ENCODE measurements at places on chromosomes 2 and 18. TPM values are rescaled to one million over a fixed set of nuclear protein-coding genes. Genes with fewer than 3 reads are reported as not detected.

Gene ASXL3
- 1.3 TPM for total RNA-seq

Gene PRKAG3
- not detected for total RNA-seq

Gene EFR3B
- 1.4 TPM for total RNA-seq

Gene ARHGAP25
- total RNA-seq: 0.30 TPM

Gene FABP1
- not detected for total RNA-seq

Gene MLPH
- total RNA-seq: 50.9 TPM

Gene NPC1
- total RNA-seq: 90.3 TPM

Gene CCDC74A
- total RNA-seq: 8.3 TPM

Gene STRADB
- total RNA-seq: 35.6 TPM

Gene RAD51AP2
- not detected for total RNA-seq

Gene KCNK3
- total RNA-seq: 0.46 TPM

Gene ELAC1
- total RNA-seq: 4.2 TPM

Gene DNAJB2
- total RNA-seq: 59.8 TPM

Gene CGREF1
- 10.4 TPM for total RNA-seq

Gene MTIF2
- total RNA-seq: 28.5 TPM

Gene MYO7B
- 0.59 TPM for total RNA-seq

Gene MEIS1
- total RNA-seq: 45.0 TPM

Gene HOXD11
- 7.8 TPM for total RNA-seq

Gene CACNB4
- total RNA-seq: 1.2 TPM

Gene ABCB11
- total RNA-seq: not detected

Gene ICOS
- total RNA-seq: not detected

Gene EMILIN1
- total RNA-seq: 394 TPM

Gene NMUR1
- total RNA-seq: not detected

Gene C2orf66
- total RNA-seq: 0.28 TPM

Gene REG1B
- total RNA-seq: not detected

Gene PAX8
- 0.65 TPM for total RNA-seq

Gene DUSP2
- 4.2 TPM for total RNA-seq

Gene LHCGR
- not detected for total RNA-seq

Gene SFTPB
- total RNA-seq: not detected

Gene ALPP
- not detected for total RNA-seq

Gene CFAP221
- total RNA-seq: not detected

Gene FAM228A
- total RNA-seq: under 0.01 TPM
